ENCODE measurements at places on chromosomes 6 and 20. TPM values are rescaled to one million over a fixed set of nuclear protein-coding genes. Genes with fewer than 3 reads are reported as not detected.

The OR12D3 gene
- not detected for total RNA-seq

The MYMX gene
- not detected for total RNA-seq

The GSTA2 gene
- total RNA-seq, result not detected

The ZNFX1 gene
- total RNA-seq, result 37.4 TPM

The TMEM244 gene
- total RNA-seq, result not detected

The BTNL2 gene
- not detected for total RNA-seq

The TFAP2D gene
- not detected for total RNA-seq

The TMX4 gene
- 12.4 TPM for total RNA-seq

The EPPIN gene
- not detected for total RNA-seq

The PRIM2 gene
- total RNA-seq, result 48.2 TPM

The MOG gene
- total RNA-seq, result not detected

The CENPW gene
- total RNA-seq, result 28.5 TPM

The CST7 gene
- 1.0 TPM for total RNA-seq

The HLA-DMB gene
- total RNA-seq, result 0.16 TPM

The MAFB gene
- not detected for total RNA-seq

The HLA-DOA gene
- not detected for total RNA-seq

The HTR1E gene
- total RNA-seq, result not detected

Data from HT1080 (cell line).